ENCODE measurements at places on chromosomes 1 and 21. TPM values are rescaled to one million over a fixed set of nuclear protein-coding genes. Genes with fewer than 3 reads are reported as not detected.

The RPTN gene
- not detected for total RNA-seq

The CADM3 gene
- total RNA-seq, result 1.5 TPM

The MIXL1 gene
- total RNA-seq, result not detected

The IGSF9 gene
- total RNA-seq, result not detected

The SAMSN1 gene
- not detected for total RNA-seq

The TRIM58 gene
- 0.13 TPM for total RNA-seq

The CTSS gene
- total RNA-seq, result 2.5 TPM

The ABCG1 gene
- 0.21 TPM for total RNA-seq

The ADORA1 gene
- 0.92 TPM for total RNA-seq

The CCDC17 gene
- total RNA-seq, result 0.48 TPM

The TEX38 gene
- not detected for total RNA-seq

The TTC22 gene
- not detected for total RNA-seq

The SLFNL1 gene
- 0.05 TPM for total RNA-seq

The SLC1A7 gene
- total RNA-seq, result not detected

The CITED4 gene
- 0.55 TPM for total RNA-seq

The DIRAS3 gene
- total RNA-seq, result 0.24 TPM

The CLIC6 gene
- not detected for total RNA-seq

The SNRPE gene
- total RNA-seq, result 176 TPM

The WNT2B gene
- 0.37 TPM for total RNA-seq

The RSPH1 gene
- total RNA-seq, result not detected

The NUDT4B gene
- 19.0 TPM for total RNA-seq

The DCDC2B gene
- not detected for total RNA-seq

The IGSF5 gene
- total RNA-seq, result 0.48 TPM

The RGSL1 gene
- total RNA-seq, result not detected

The CCDC190 gene
- not detected for total RNA-seq

The EDN2 gene
- total RNA-seq, result not detected

The PRR9 gene
- not detected for total RNA-seq

The NGF gene
- not detected for total RNA-seq

The CFHR4 gene
- total RNA-seq, result not detected

The ACKR1 gene
- not detected for total RNA-seq

The HPCA gene
- not detected for total RNA-seq

The TMPRSS15 gene
- 0.58 TPM for total RNA-seq

The RBM11 gene
- 2.0 TPM for total RNA-seq

The VPS72 gene
- 116 TPM for total RNA-seq

The P3H1 gene
- 33.7 TPM for total RNA-seq

The SYNC gene
- total RNA-seq, result 3.0 TPM

The FCRL6 gene
- not detected for total RNA-seq

The TIMM17A gene
- 114 TPM for total RNA-seq

The PTAFR gene
- 0.24 TPM for total RNA-seq

The AADACL3 gene
- total RNA-seq, result not detected

The ZNF695 gene
- 0.08 TPM for total RNA-seq

The ZNF648 gene
- total RNA-seq, result 1.1 TPM

The TMEM200B gene
- total RNA-seq, result not detected

The ESRRG gene
- total RNA-seq, result 0.90 TPM

The FCN3 gene
- total RNA-seq, result not detected

The NADK gene
- 33.4 TPM for total RNA-seq

The RAP1GAP gene
- 0.95 TPM for total RNA-seq

The HEYL gene
- not detected for total RNA-seq

The MANEAL gene
- total RNA-seq, result 22.3 TPM

The CLDN14 gene
- total RNA-seq, result 12.9 TPM
